ENCODE measurements at places on chromosomes 2 and 18.

- DNase-seq = no peak
Measured at GRCh38 chr2:184444217-184444616, 154.1 kb upstream of the ZNF804A start.

GRCh38 chr2:187978356-187978755 lies 313.3 kb upstream of the GULP1 start:
- DNase-seq = no peak

- peak; percentile 32 for DNase-seq
Measured at GRCh38 chr18:22346401-22346952, 71.2 kb downstream of the CTAGE1 start.

GRCh38 chr18:43797347-43797746 lies 520.1 kb upstream of the SYT4 start:
- no peak for DNase-seq

GRCh38 chr2:236354056-236354940 lies 90.1 kb upstream of the ASB18 start:
- DNase-seq = no peak

DNA sequence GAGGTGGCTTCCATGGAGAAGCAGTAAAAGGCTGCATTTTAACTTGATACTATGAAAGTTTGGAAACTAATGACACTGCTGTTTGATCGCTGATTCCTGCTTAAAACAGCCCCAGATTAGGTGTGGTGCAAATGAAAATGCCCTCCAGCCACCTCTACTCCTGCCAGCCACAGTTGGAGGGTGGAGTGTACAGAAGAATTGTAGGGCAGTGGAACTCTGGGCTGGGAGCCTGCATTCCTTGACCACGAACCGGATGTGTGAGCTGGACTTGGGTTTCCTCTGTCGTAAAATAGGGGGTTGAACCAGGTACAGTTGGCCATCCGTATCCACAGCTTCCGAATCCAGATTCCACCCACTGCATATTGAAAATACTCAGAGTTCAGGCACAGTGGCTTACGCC lies 84.6 kb upstream of the RFX8 start:
- no peak for DNase-seq

- no peak for DNase-seq
Measured at GRCh38 chr2:62281663-62282062, 85.7 kb downstream of the B3GNT2 start.

DNA sequence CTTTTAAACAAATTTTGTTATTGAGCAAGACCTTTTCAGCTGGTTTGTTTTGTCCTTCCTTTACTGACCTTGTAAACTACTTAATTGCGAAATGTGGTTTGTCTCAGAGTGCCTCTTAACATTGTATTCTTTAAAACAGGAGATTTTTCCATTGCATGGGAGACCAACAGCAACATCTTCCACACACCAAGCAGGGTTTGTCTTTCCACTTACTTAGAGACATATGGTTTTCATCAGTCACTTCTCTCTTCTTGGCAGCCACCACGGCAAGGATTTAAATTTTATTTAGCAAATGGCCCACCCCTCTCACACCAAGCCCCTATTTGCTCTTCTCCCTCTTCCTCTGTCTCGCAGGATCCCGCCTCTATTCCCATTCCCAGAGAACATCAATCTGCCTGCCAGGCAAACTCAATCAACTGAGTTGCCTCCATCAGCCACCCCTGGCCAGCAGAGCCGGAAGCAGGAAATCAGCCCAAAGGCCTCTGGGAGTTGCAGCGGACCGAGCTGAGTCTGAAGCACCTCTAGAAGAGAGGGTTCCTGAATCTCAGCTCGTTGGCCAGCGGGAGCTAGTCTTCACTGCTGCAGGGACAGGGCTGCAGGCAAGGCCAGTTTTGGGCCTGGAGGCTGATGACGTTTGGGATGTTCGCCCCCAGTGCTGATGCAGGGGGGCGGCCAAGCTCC lies 11.3 kb upstream of the CIB4 start:
- DNase-seq = no peak

DNA sequence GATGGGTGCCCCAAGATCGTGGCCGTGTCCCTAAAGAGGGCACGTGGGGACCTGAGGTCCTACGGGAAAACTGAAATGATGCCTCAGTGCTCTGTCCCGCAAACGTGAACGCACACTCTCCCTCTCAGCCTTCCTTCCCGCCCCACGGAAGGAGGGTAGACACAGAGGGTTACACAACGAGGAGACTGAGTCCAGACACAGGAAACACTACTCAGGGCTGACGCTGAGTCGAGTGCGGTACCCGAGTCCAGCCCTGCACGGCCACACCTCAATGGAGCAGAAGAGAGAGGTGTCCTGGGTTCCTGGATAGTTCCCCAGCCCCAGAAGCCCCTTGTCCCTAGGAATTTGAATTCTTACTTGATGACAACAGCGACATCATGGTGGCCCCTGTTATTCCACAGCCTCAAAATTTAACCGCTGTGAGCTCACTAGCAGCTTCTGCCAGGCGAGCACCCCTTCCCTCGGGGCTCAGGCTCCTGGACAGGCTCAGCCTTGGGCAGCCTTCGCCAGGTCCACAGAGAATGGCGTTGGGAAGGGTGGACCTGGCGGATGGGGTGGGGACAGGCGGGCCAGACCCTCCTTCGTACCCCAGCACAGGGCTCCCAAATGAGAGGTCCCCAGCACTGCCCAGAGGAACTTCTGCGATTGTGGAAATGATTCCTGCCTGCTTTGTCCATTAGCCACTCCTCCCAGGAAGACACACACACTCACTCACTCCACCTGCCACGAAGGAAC lies 980 bp upstream of the RNPEPL1 start:
- peak; percentile 44 for DNase-seq

- DNase-seq = no peak
Measured at GRCh38 chr2:84194949-84195644, 264.0 kb downstream of the SUCLG1 start.

DNA sequence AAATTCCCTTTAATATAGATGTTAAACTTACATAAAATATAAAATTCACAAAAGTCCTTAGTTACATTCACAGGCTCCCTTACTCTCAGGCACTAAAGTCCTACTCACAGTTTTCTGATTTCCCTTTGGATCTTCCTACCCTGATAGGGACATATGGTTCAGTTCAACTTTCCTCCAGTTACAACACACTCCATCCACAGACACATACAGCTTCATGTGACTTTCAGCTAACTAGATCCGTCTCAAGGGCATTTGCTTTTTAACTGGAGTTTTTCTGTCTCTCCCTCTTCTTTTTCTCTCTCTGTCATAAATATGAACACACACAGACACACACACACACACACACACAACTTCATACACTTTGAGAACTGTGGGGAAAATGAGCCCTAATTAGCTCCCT lies 419.2 kb downstream of the LRP1B start:
- DNase-seq = no peak

DNA sequence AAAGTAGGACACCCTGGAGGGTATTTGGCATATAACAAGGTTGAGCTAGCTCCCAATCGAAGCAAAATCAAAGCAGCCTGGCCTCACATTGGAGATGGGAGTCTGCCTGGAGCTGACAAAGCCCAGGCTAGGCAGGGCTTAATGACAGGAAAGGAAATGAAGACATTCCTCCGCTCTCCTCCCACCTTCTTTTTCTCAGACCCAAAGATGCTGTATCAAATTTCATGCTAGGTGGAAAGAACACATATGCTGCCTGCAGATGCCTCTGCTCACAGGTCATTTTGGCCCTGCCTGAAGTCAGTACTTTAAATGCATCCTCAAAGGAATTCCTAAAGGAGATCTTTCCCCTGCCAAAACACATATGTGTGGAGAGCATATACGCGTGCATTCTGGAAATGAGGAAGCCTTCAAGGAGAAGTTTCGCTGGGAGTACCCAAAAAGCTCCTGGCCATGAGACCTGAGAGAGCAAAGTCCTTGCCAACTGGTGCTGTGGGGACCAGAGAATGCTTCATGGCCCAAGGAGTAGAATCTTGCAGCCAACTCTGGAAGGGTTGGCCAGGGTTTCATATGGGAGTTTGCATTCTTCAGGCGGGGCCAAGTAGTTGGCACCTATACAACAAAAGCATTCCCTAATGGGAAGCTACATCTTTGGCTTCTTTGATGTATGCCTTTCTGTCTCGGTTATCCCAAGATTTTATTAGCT lies 88.0 kb downstream of the AQP4 start:
- no peak for DNase-seq

GRCh38 chr2:20093263-20094141 lies 42.1 kb upstream of the LAPTM4A start:
- DNase-seq = no peak

- DNase-seq = no peak
Measured at GRCh38 chr2:213229814-213230213, 54.5 kb upstream of the SPAG16 start.

DNA sequence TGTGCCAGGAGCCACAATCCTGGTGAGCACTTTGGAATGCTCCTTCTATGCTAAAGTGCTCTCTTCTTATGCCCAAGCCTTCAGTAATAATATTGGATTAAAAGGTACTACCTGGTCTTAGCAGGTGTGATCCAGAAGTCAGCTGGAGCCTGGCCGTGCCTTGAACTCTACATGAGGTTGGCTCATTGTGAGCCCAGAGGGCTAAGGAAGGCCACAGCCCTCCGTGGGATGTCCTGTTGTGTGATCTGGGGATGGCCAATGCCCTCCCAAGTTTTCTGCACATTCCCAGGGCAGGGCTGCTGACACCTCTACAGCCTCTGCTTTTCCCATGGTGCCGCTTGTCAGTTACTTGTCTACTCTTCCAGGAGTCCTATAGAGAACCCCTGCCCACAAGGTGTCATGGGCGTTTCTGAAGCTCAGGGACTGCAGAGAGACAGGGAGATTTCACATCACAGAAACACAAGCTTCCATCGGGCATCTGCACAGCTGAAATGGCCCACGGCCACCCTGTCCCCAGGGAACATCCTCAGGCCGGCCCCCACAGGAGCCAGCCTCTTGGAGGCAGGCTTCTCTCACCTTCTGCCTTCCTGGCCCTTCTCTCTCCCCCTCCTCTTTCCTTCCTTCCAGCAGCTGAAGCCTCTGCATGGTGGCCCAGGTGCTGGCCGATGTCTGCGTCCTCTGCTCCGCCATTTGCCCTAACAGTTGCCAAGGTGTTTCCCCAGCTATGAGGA lies 27.3 kb upstream of the GPR55 start:
- no peak for DNase-seq

GRCh38 chr2:119306196-119306590 lies 60.4 kb downstream of the C2orf76 start:
- no peak for DNase-seq

- no peak for DNase-seq
Measured at GRCh38 chr2:113214141-113214540, 40.4 kb downstream of the PSD4 start.

DNA sequence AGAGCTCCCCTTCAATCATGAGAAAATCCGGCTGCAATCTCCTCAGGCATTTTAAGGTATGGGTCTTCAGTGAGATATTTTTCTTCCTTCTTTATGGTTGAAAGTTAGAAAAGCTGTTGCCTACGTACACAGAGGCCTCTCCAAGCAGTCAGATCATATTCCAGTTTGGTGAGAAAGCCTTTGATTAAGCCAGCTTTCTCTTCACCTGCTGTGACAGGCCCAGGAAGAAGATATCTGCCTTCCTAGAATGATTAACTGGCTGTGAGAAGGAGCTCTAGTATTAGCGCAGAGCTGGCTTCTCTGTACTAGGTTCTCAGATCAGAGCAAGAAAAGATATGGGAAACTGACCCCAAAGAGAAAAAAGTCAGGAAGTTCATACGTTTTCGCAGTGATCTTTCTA lies 585.0 kb upstream of the CHAC2 start:
- DNase-seq = no peak

- no peak for DNase-seq
Measured at GRCh38 chr2:237025090-237025865, 60.4 kb upstream of the COPS8 start.

DNA sequence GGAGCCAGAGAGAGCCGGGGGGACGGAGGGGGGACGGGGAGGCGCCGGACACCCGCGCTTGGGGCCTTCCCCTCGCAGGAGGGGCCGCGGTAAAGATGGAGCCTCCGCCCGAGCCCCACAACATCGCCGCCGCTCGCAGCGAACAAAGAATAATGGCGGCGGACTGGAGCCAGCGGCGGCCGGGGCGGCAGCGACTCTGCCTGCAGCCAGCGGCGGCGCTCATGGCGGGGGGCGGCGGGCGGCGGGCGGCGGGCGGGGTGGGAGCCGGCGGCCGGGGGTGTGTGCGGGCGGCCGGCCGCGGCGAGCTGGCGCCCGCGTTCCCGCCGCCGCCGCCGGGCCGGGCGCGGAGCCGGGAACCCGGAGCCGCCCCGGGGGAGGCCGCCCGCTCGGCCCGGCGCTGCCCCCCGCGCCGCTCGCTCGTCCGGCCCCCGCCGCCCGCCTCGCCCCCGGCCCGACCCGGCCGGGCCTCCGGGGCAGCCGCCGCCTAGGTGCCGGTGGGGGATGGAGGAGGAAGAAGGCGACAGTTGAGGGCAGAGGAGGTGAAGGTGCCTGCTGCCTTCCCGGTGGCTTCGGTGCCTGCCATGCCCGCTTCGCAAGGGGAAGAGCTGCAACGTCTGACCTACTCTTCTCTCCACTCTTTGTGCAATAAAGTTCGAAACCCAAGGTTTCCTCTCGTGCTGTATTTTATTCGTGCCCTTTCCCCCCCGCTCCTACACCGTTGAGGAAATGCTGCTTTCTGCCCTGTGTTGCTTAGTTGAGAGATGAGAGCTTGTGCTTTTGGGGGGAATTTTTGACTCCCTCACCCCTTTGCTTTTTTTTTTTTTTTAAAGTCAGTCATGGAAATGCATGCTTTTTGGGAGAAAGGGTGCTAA lies 634 bp downstream of the CREB1 start:
- peak; percentile 56 for DNase-seq

DNA sequence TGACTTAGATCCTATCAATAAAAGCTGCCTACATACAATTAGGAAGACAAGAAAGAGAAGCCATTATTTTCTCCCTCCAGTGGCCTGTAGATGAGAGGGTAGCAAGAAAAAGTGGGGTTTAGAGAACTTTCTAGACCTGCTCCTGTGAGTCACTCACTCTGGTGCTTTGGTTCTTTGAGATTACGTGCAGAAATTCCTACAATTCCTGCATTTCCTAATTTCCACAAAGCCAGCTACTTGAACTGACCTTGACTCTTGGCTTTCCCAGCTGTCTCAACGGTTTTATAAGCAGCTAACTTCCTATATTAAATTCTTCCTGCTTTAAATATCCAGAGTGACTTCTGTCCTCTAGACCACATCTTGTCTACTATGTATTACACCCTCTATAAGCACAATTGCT lies 899.5 kb upstream of the KLHL29 start:
- DNase-seq = no peak

GRCh38 chr2:25672494-25673299 lies 680 bp downstream of the DTNB start:
- peak; percentile 70 for DNase-seq

GRCh38 chr2:19369341-19369955 lies 11.0 kb upstream of the OSR1 start:
- no peak for DNase-seq

- DNase-seq = no peak
Measured at GRCh38 chr2:98804736-98805135, 73.8 kb upstream of the MGAT4A start.

Measured in CD4-positive, alpha-beta T cell treated with Interleukin-15 for 4 hours (primary cell).